ENCODE measurements at places on chromosomes 12 and 14.

GRCh38 chr12:40559865-40560264 lies 132.4 kb upstream of the CNTN1 start:
- DNase-seq: no peak

GRCh38 chr12:19794116-19794515 lies 354.8 kb downstream of the AEBP2 start:
- DNase-seq: no peak

GRCh38 chr12:55548756-55549155 lies 646 bp upstream of the OR6C4 start:
- DNase-seq: no peak

DNA sequence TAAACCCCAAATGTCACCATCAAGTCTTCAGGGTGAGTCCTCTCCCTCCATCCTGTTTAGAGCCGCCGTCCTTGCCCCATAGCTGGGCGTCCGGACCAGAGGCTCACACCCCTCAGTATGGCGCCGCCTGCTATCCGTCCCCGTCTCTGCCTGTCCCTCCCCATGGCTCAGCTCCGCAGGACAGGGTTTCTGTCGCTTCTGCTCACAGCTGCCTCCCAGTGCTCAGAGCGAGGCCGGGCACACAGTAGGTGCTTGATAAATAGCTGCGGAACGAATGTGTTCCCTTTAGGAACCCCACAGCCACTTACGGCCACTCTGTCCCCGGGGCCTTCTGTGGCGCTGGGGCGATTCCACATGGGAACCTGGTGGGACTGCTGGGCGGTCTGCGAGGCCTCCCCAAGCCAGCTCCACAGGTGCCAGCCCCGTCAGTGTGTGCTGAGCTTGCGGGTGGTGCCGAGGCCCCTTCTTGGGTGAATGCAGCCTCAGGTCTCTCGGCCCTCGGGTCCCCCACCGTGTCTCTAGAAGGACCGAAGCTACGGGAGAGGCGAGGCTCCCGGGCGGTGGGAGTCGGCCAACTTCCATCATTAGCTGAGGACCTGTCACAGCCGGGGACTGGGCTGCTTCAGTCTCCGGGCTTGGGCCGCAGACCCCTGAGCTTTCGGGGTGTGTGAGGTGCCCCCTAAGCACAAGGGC lies 63.0 kb downstream of the NOC4L start:
- no peak for DNase-seq

GRCh38 chr12:76020731-76021672 lies 10.6 kb downstream of the PHLDA1 start:
- DNase-seq: no peak

DNA sequence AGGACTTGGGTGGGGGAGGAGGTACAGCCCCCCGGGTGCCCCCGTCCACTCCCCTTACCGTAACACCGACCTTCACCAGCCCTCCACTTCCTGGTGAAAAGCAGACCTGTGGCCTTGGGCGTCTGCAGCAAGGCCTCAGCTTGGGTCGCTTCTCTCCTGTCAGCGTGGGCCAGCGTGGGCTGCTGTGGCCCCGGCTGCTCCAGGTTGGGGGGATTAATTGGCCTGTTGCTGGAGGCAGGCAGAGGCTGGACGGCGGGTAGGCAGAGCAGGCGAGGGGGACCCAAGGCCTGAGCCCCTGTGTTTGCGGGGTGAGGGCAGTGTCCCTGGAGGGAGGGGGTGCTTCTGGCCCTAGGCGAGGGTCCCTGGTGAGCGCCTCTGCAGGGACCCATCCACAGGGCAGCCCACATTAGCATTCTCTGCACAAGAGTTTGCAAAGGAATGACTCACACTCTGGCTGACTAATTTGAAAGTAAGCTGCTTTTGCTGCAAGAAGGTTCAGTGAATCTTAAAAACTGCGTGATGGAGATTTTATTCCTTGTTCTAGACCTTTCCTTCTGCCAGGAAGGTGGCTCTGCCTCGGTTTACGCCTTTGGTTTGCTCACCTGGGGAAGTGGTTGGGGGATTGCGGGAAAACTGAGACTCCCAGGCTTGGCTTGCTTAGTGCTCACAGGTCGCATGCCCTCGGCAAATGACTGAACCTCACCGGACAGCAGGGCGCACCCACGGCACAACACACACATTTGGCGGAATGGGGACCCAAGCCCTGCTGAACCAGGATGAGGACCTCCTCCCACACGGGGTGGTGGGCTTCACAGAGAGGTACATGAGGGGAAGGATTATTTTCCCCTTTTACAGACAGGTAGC lies 37.9 kb upstream of the DLK1 start:
- no peak for DNase-seq

DNA sequence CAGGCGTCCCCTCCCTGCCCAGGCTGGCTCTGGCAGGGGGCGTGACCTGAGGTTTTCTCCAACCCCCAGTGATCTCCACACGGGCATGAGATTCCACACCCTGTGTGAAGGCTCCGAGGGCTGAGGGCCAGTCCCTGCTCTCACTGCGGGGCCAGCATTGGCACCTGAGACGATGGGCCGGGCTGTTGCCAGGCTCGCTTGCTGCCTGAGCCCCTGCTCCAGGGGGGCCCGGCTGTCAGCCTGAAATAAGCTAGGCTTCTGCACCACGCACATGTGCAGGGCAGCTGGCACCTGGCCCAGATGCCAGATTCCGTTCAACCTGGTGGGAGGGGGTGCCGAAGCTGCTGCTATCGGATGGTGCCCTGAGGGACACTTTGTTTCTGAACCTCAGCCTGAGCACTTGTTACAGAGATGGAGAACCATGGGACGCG lies 196.5 kb upstream of the PRMT8 start:
- DNase-seq: no peak

- no peak for DNase-seq
Measured at GRCh38 chr14:102731101-102731870, 46.0 kb upstream of the TRAF3 start.

- peak; percentile 45 for DNase-seq
Measured at GRCh38 chr12:106238146-106238545, 9.7 kb downstream of the CKAP4 start.

- no peak for DNase-seq
Measured at GRCh38 chr12:78519422-78519821, 345.2 kb upstream of the SYT1 start.

GRCh38 chr12:129841251-129841650 lies 62.6 kb downstream of the TMEM132D start:
- DNase-seq: no peak

- peak; percentile 39 for DNase-seq
Measured at GRCh38 chr12:97368462-97369163, 94.0 kb upstream of the RMST start.

- no peak for DNase-seq
Measured at GRCh38 chr12:100904270-100904669, 109.7 kb downstream of the ANO4 start.

- no peak for DNase-seq
Measured at GRCh38 chr12:85621041-85621440, 215.2 kb downstream of the RASSF9 start.

DNA sequence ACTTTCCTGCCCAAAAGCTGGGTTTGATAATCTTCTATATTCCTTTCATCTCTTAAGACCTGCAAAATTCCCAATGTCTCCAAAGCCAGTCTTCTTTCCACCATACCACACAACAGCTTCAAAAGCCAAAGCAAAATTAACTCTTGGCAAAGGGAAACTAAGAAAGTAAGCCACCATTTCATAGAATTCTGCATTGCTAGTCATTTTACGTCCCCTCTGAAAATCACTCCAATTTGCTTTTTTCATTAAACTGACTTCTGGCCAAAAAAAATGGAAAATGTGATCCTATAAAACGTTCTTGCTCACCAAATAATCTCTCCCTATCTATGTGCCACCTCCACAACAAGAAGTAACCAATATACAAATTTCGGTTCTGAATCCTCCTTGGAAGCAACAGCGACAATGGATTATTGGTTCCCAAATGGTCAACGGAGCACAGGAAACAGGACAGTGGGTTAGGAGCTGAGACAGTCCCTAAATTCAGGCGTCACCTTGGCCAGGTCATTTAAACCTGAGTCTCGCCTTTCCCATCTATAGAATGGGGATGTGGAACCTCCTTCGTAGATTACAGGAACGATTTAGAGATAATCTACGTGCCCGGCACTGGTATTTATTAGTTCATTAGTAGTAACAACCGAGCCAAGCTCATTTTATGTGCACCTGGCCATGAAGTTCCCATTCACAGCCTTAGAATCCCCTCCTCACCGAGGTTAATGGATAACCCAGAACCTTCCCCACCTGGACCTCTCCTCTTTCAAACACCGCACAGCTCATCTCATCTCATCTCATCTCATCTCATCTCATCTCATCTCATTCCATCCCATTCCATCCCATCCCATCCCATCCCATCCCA lies 1.2 kb downstream of the NT5DC3 start:
- no peak for DNase-seq

GRCh38 chr12:124869059-124869665 lies 5.5 kb upstream of the SCARB1 start:
- DNase-seq: peak; percentile 74

- DNase-seq: no peak
Measured at GRCh38 chr14:35879151-35879648, 53.1 kb downstream of the BRMS1L start.

GRCh38 chr12:101714877-101715444 lies 17.5 kb downstream of the CHPT1 start:
- no peak for DNase-seq

DNA sequence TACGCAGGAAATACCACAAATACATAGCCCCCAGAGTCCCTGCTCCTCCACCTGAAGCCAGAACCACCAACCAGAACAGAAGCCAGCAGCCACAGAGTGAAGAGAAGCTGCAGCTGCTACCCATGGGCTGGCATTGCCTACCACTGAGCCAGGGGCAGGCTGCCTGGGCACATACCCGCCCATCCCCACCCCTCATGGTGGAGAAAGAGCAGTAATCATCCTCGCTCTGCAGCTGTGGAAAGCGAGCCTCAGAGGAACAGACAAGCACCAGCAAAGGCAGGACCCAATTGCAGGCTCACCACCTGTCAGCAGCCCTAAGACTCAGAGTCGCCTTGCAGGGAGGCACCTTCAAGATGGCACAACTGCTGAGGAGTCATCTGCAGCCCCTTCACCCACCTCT lies 11.2 kb upstream of the CD9 start:
- no peak for DNase-seq

GRCh38 chr12:115999582-115999981 lies 277.9 kb downstream of the MED13L start:
- no peak for DNase-seq

- no peak for DNase-seq
Measured at GRCh38 chr14:77311217-77311616, 9.5 kb downstream of the POMT2 start.

DNA sequence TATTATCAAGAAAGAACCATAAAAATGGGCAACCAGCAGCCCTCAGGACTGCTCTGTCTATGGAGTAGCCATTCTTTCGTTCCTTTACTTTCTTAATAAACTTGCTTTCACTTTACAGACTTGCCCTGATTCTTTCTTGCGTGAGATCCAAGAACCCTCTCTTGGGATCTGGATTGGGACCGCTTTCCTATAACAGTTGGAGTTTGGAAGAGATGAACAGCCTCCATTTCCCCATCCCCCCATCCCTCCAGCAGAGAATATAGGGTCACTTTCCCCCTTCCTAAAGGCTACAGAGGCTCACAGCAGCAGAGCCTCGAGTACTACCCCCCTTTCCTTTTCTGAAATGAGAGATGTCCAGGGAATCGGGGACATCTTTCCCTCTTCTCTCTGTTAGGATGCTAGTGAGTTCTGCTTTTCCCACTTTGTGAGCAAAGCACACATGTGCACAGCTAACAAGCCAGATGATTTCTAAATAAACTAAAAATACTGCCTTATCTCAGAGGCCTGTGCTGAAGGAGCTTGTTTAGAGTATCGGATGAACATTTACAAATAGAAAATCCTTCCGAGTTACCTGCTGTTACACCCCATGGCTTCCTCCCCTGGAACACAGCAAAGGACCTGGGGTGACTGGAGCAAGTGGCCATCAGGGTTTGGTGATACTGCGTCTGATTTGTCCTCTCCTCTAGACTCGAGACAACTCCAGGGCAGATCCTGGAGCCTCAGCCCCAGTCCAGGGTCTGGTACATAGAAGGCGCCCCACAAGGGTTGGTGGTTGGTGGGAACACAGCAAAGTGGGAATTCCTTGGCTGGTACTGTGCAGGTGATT lies 144.2 kb downstream of the SLC38A6 start:
- DNase-seq: no peak

- no peak for DNase-seq
Measured at GRCh38 chr12:29275834-29276233, 105.1 kb downstream of the ERGIC2 start.

GRCh38 chr12:57134949-57135348 lies 6.7 kb downstream of the LRP1 start:
- no peak for DNase-seq

DNA sequence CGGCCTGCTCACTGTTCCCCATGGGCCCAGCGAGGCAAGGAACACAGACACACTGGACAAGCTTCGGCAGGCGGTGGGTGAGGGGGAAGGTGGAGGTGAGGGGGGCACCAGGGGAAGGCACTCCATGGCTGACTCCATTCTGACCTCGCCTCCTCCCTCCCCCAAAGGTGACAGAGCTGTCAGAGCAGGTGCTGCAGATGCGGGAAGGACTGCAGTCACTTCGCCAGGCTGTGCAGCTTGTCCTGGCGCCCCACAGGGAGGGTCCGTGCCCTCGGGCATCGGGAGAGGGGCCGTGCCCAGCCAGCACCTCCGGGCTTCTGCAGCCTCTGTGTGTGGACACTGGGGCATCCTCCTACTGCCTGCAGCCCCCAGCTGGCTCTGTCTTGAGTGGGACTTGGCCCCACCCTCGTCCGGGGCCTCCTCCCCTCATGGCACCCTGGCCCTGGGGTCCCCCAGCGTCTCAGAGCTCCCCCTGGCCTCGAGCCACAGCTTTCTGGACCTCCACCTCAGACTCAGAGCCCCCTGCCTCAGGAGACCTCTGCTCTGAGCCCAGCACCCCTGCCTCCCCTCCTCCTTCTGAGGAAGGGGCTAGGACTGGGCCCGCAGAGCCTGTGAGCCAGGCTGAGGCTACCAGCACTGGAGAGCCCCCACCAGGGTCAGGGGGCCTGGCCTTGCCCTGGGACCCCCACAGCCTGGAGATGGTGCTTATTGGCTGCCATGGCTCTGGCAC lies 10.6 kb downstream of the MCRS1 start:
- no peak for DNase-seq

- DNase-seq: no peak
Measured at GRCh38 chr14:73788701-73789551, 62.7 kb upstream of the PTGR2 start.

DNA sequence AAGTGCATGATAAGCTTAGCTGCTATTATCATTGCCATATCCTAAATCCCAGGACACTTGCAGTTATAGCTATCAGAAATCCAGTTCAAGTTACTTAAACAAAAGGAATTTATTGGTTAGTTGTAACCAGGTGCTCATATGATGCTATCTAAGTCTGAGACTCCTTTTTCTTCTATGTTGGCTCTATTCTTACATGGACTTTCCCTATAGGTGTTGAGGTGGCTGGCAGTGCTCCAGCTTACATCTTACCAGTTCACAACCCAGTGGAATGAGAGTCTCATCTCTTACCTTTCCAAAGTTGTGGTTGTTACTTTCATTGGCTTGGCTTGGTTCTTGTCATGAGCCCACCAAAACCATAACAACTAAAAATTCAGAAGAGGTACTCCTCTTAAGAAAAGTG lies 94.6 kb downstream of the DACT1 start:
- DNase-seq: no peak

GRCh38 chr14:104019806-104020205 lies 65.7 kb upstream of the ASPG start:
- DNase-seq: no peak

- DNase-seq: no peak
Measured at GRCh38 chr14:53409289-53409688, 256.2 kb upstream of the DDHD1 start.

- DNase-seq: no peak
Measured at GRCh38 chr12:68617160-68617926, 6.6 kb downstream of the RAP1B start.

- no peak for DNase-seq
Measured at GRCh38 chr14:90894241-90894640, 78.0 kb upstream of the TTC7B start.

- no peak for DNase-seq
Measured at GRCh38 chr12:93419388-93420034, 22.2 kb downstream of the UBE2N start.

Data from H9 (cell line).